ENCODE measurements at places on chromosomes 3 and 15.

DNA sequence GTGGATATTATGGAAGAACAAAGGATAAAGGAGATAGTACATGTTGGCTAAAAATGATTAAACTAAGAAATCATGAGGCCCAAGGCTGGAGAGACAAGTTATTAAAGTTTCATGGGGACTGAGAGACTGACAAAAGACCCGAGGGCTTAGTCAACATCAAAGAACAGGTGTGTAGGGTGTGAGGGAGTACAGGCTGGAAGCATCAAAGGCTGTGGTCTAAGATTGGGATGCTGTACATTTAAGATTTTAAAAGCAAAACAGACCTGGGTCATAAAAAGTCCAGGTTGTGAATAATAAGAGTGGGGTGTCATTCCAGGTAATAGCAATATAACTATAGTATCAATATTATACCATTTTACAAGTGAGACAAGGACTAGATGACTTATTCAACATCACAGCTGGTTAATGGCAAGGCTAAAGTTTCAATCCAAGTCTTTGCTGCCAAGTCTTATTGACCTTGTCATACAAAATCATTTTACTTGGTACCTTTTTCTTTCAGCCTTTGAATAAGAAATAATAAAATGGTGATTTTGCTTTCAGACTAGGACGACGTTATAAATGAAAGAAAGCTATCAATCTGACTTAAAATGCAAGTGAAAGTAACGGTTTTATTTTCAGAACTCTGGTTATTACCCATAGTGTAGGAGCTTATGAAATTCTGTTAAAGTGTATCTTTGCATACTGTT lies 211.6 kb downstream of the TNIK start:
- no peak for DNase-seq

DNA sequence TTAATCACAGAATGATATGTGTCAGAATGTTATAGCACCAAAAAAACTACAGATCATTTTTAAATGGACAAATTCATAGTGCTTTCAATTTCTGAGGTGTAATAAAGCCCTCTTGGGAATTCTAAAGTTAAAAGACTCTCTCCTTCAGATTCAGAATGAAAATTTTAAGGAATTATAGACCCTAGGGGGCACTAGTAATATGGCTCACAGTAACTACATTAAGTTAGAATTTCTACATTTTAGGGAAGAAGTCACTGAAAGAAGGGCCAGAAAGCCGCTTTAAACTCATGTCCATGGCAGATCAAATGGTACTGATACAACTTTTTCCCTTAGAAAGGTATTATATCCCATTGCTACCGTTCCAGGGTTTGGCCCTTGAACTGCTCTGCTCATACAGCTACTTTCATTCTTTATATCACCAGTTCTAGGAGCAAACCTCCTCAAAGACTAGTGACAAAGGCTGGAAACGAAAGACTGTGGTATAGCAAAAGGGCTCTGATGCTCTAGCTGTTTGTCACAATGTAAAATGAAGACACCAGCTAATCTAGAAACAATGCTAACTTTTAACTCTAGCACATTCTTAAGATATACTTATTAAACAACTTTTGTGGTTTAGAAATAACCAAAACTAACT lies 18.1 kb downstream of the DAZL start:
- no peak for DNase-seq

- no peak for DNase-seq
Observed at GRCh38 chr3:74129056-74129455, 485.4 kb downstream of the CNTN3 start.

DNA sequence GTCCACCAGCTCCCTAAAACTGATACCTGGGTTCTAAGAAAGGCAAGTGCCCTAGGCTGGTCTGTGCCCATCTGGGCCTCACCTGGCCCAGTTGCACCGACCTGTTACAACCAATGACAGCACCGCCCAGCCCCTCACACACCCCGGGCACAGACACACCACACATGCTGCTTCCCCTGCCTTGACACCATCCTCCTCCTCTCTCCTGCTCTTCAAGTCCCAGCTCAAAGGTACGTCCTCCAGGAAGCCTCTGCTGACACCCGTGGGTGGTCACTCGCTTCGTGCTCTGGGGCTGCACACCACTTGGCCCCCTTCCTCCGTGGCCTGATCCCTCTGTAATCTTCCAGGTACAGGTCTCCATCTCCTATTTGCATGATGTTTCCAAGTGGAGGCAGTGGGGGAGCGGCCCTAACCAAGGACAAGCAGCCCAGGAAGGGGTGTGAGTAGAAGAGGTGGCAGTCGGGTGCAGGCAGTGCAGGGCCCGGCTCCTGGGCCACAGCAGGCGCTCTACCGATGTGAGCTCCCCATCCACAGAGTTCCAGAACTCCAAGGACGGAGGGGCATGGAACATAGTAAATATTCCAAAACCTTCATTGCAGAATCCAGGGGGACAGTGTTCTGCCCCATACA lies 144.6 kb downstream of the NUP210 start:
- no peak for DNase-seq

GRCh38 chr3:71672340-71672739 lies 52.9 kb downstream of the EIF4E3 start:
- DNase-seq: no peak

- DNase-seq: no peak
Observed at GRCh38 chr3:126013751-126014156, 44.8 kb downstream of the ROPN1B start.

DNA sequence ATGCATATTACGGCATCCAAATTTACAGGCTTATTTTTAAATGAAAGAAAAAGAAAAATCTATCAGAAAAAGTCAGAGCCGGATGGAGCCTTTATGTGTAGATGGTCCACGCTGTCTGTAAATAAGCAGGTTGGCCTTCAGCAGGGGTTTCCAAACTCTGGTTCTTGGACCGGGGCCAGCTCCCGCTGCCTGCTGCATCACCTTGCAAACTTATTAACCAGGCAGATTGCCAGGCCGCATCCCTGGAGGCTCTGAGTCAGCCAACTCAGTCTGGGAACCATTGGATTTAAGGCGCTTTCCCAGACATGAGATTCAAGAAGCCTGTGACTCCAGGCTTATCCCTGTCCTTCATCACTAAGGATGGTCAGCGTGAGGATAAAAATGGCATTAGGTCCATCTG lies 212.4 kb downstream of the OPA1 start:
- no peak for DNase-seq

DNA sequence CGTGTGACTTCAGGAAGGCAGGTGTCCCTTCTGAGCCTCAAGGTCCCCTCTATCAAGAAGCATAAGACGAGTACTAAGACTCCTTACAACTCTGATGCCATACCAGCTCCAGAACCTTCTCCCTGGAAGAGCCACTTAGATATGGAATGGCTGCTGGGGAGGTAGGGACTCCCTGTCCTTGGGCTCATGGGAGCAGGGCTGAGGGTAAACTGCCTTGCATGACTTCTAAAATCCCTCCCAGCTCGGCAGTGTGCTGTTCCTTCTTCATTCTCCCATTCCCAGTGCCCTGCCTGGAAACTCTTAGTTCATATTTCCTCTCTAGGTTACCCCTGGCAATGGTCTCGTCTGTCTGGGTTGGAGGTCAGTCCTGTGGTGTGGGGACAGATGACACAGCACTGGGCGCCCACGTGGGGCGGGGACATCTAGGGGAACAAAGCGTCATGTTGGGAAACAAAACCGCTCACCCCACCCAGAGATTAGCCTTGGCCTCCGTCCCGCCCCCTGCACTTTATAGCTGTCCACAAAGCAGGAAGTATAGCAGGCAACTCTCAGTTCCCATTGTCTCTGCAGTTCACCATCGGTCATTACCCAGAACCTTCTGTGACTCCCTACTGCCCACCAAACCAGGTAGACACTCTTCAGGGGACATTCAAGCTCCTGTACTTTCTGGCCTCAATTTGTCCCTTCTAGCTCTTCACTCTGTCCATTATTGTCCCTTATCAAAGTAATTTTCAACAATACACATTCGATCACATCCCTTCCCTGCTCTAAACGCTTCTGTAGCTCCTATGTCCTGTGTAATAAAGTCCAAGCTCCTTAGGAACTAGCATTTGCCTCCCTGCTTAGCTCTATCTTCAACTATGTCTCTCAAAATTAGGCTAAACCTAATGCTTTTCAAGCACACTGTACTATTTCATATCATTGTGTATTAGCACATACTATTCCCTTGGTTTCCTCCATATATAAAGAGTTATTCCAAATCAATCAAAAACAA lies 73.8 kb downstream of the IQSEC1 start:
- DNase-seq: no peak
